ENCODE measurements at places on chromosomes 3 and 15.
A peak's percentile ranks its signal among the peaks of the same experiment; 100 is the strongest.

DNA sequence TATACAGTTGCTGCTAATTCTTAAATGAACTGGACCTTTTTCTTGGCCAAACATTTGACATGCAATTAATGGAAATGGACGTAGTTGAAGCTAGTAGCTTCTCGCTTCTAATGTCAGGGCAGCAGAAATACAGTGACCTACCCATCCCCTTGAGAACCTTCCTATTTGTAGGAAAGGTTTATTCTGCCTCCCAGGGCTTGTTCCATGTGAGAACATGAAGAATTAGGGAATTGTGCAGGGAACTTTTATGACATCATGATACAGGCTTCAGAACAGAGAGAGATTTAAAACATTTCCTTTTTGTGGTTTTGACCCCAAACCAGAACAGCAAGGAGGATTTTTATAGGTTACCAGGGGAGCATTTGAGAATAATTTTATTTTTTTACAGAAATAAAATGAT lies 406.6 kb upstream of the PPP2R3A start:
- no peak for DNase-seq

GRCh38 chr15:77430652-77431051 lies 10.0 kb downstream of the HMG20A start:
- no peak for DNase-seq

- DNase-seq, result no peak
Measured at GRCh38 chr15:68418611-68419161, 13.3 kb downstream of the ITGA11 start.

DNA sequence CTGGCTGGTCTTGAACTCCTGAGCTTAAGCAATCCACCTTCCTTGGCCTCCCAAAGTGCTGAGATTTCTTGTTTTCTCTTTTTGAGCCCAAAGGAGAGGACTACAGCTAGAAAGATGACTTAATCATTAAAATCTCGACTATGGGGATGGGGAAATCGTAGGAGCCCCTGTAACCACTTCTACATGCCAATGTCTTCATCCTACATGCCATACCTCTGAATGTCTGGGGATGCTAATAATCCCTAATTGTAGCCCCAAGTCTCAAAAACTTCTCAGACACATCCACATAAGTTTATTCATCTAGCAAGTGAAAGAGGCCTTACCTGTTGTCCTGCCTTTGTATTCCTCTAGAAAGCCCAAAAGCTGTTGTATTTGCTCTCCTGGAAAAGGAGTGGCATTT lies 3.7 kb upstream of the RHOV start:
- no peak for DNase-seq

DNA sequence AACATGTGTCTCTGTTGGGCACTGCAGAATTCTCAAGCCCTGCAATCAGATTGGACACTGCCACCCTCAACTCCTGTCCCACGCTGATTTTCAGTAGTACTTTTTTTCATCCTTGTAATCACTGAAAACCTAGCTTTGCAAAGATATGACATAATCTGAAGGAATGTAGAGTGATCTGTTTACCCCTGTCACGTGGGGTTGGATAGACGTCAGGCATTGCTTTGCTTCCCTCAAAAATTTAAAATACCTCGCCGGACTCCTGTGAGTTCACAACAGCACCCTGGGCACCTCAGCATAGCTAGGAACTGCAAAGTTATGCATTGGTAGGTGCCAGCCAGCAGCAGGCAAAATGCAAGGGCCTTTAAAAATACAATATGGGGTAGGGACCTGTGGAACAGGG lies 71.1 kb upstream of the OXTR start:
- DNase-seq, result no peak

DNA sequence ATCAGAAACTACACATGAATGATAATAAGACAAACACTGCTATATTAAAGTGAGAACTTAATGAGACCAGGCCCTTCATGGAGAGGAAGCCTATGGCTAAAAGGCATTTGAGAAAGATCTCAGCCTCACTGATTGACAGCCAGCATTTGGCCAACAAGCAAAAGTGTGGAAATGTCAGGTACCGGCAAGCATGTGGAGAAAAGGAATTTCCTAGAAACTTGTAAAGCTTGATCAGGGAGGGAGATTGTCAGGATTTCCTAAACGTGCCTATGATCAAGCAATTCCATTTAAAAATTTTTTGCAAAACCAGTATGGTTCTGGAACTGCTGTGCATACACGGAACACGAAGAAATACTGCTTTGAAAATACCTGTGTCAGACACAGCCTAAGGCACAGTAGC lies 220.3 kb upstream of the ATP10A start:
- no peak for DNase-seq

GRCh38 chr15:82750831-82751180 lies 41.1 kb upstream of the AP3B2 start:
- DNase-seq, result peak; percentile 12

GRCh38 chr15:64681424-64682024 lies 93.9 kb downstream of the RBPMS2 start:
- DNase-seq, result peak; percentile 57

DNA sequence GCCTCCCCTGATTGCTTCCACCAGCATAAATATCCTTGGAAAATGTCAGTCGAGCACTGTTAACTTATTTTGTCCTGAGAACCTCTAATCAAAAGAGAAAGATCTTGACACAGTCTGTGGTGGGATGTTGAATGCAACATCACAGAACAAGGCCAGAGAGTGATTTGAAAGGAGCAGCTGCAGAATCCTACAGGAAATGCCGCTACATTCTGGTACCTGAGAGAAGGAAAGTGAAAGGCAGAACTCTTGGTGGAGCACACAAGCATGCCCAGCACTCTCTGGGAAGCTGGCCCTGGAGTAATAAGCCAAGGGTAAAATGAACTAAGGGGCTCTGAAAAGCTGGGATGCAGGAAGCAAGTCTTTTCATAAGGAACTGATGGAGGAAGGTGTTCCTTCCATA lies 75.8 kb downstream of the CBLB start:
- DNase-seq, result no peak

GRCh38 chr3:153925841-153926514 lies 195.2 kb upstream of the ARHGEF26 start:
- DNase-seq, result no peak

DNA sequence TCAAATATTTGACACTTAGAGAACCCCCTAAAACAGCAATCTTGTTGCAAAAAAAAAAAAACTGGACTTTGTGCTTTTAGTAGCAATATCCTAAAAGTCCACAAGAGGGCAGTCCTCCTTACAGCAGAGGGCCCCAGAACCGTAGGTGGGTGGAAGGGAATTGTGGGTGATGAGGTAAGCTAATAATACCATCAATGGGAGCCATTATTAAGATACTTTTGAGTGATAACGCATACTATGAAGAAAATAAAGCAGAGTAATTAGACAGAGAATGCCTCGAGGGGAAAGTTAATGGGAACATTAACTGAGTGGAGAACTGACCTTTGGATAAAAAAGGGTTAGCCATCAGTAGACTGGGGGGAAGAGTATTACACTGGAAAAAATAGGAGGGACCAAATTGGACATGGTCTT lies 229.9 kb downstream of the THRB start:
- peak; percentile 25 for DNase-seq

GRCh38 chr3:193677734-193678133 lies 84.7 kb downstream of the OPA1 start:
- no peak for DNase-seq

- DNase-seq, result no peak
Measured at GRCh38 chr3:177281292-177282118, 84.2 kb upstream of the TBL1XR1 start.

DNA sequence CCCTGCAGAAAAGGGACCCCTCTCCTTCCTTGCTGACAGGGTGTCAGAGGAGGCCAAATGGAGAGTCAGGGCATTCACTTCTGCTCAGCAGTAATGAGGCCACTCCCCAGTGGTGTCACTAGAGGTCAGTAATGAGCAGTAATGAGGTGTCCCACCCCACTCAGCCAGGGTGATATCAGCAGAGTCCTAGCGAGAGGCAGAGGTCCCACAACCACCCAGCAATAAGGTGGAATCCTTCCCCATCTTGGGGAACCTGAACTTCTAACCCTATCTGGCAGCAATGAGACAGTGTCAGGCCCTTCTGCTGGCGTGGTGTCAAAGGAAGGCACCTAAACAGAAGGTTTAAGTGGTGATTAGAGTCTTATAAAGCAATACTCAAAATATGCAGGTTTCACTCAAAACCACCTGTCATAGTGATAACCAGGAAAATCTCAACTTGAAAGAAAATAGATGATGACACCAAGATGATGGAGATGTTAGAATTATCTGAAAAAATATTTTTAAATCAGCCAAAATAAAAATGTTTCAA lies 12.9 kb downstream of the OCA2 start:
- peak; percentile 65 for DNase-seq

DNA sequence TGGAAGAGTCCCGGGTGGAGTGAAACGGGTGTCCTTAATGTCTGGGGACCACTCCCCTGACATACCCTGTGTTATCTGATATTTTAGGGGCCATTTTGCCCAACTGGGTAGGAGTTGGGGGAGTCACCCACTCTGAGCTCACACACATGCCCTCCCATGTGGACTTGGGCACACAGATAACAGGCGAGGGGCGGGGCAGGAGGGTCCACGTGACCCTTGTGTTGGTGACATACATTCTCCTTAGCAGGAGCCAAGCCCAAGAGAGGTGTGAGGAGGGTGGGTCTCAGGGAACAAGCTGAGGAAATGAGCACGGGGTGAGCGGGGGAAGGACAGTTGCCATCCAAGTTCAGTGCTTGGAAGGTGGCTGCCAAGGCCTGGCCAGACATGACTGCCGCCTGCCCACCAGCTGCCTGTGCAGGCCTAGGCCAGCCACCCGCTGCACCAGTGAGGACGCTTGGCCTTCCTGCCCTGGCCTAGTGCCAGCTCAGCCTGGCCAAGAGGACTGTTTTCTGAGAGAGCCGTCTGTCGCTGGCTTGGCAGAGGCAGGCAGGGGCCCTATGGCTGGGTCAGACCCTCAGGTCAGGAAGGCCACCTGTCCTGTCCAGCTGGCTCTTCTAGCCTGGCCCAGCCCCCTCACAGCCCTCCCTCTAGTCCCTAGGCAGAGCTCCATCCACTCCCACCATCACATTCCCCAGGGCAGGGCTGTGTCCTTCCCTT lies 31.3 kb upstream of the TMEM115 start:
- DNase-seq, result peak; percentile 76

DNA sequence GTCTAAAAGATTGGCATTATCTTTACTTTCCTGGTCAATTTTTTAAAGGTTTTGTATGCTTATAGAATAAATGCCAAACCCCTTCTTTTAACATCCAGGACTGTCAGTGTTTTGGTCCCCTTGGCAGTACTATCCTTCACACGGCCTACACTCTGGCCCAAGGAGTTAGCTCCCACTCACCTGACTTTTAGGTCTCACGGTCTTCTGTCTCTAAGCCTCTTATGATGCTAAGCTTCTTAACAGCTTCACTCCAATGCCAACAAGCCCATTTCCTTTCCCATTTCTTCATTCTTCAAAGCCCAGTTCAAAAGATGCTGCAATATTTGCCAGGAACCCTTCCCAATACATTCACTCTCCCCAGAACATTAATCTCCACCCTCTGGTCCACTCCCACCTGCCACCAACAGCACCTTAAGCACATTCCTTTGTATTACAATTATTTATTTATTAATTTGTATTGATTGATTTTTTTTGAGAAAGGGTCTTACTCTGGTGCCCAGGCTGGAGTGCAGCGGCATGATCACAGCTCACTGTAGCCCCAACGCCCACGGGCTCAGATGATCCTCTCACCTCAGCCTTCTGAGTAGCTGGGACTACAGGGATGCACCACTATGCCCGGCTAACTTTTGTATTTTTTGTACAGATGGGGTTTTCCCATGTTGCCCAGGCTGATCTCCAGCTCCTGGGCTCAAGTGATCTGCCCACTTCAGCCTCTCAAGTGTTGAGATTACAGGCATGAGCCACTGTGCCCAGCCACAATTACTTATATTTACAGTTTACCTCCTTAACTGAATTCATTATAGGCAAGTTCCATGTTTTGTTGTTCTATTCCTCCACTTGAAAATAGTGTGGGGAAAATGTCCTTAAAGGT lies 27.8 kb downstream of the IFT80 start:
- DNase-seq, result no peak

GRCh38 chr3:149999421-149999820 lies 28.7 kb upstream of the PFN2 start:
- DNase-seq, result no peak
